Tibial nerve (tissue), 4 donors: ENCODE measurements at places on chromosomes 13 and 19. TPM values are rescaled to one million over a fixed set of nuclear protein-coding genes. Genes with fewer than 3 reads are reported as not detected.

GRCh38 chr13:33617055-33617454 is 200.9 kb upstream of the RFC3 start:
- H3K4me1 ChIP-seq, result no peaks in the 10 kb centered on the region
- no peak for DNase-seq
- H3K27ac ChIP-seq, result no peak overlapping the region
- no peak overlapping the region for H3K4me3 ChIP-seq

DNA sequence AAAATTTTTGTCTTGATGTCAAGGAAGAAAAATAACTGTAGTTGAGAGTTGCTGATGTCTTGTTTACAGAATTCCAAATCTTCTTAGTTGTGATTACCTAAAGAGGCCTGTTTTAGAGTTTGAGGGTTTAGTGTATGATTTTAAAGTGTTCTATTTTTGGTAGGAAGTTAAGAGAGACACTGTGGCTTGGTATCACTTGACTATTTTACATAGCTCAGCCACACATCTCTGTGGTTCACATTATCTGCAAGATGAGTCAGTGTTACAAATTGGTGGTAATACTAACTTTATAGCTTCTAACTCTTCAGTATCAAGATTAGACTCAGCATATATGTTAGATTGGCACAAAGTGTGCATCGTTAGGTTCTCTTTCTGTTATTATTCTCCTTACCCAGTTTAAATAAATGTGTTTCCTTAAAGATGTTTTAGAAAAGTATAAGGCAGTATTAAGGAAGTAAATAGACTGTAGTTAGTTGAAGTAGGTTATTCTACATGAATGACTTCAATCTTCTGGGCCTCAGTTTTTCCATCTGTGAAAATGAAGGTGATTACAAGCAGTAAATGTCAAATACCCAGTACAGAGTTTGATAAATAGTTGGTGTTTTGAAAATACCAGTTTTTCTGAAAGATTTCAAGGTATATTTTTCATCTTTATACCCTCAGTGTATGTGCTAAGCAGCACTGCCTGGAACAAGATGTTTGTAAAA is 33.4 kb downstream of the COG6 start:
- H3K27ac ChIP-seq, result no peak overlapping the region
- H3K4me1 ChIP-seq, result no peaks in the 10 kb centered on the region
- no peak for DNase-seq
- no peak overlapping the region for H3K4me3 ChIP-seq
- no peaks in the 10 kb centered on the region for H3K27me3 ChIP-seq

GRCh38 chr13:50535050-50535449 is 308.4 kb downstream of the DLEU7 start:
- H3K4me1 ChIP-seq, result peaks cover 6% of the 10 kb centered on the region
- H3K36me3 ChIP-seq, result no peaks in the 10 kb centered on the region
- no peak overlapping the region for H3K4me3 ChIP-seq

- no peaks in the 10 kb centered on the region for H3K4me1 ChIP-seq
- peak; percentile 89 for DNase-seq
- H3K36me3 ChIP-seq, result no peaks in the 10 kb centered on the region
- H3K27ac ChIP-seq, result no peak overlapping the region
These were observed 41.7 kb upstream of the CEACAM20 start for GRCh38 chr19:44570984-44571684.

- H3K27me3 ChIP-seq, result no peaks in the 10 kb centered on the region
- DNase-seq, result no peak
- no peaks in the 10 kb centered on the region for H3K36me3 ChIP-seq
- H3K4me3 ChIP-seq, result no peak overlapping the region
- no peaks in the 10 kb centered on the region for H3K4me1 ChIP-seq
These were observed 182.1 kb downstream of the PCDH17 start for GRCh38 chr13:57813651-57814050.

GRCh38 chr13:98273824-98274742 is 97.0 kb upstream of the RNF113B start:
- no peak overlapping the region for H3K27ac ChIP-seq
- H3K27me3 ChIP-seq, result no peaks in the 10 kb centered on the region
- H3K4me1 ChIP-seq, result peaks cover 13% of the 10 kb centered on the region
- H3K4me3 ChIP-seq, result no peak overlapping the region
- no peaks in the 10 kb centered on the region for H3K36me3 ChIP-seq

Gene ZNF428
- total RNA-seq, result 38.1 TPM

DNA sequence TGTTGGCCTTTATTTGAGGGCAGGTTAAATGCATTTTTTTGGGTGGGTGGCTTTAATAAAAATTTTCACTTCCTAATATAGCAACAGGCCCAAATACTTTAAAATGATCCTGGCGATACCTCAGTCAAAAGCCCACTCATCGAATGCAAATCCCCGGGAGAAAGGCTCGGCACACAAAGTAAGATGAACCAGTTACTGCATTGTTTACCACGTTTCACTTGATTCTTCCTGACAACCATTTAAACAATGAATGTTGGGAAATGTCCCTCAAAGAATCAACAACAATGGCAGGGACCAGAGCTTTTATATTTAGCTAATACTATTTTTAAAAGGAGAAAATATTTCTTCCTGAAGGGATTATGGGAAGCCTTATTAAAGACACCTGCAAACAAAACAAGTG is 187.7 kb downstream of the ABCC4 start:
- no peak for DNase-seq
- no peak overlapping the region for H3K27ac ChIP-seq
- no peak overlapping the region for H3K4me3 ChIP-seq
- no peaks in the 10 kb centered on the region for H3K36me3 ChIP-seq

DNA sequence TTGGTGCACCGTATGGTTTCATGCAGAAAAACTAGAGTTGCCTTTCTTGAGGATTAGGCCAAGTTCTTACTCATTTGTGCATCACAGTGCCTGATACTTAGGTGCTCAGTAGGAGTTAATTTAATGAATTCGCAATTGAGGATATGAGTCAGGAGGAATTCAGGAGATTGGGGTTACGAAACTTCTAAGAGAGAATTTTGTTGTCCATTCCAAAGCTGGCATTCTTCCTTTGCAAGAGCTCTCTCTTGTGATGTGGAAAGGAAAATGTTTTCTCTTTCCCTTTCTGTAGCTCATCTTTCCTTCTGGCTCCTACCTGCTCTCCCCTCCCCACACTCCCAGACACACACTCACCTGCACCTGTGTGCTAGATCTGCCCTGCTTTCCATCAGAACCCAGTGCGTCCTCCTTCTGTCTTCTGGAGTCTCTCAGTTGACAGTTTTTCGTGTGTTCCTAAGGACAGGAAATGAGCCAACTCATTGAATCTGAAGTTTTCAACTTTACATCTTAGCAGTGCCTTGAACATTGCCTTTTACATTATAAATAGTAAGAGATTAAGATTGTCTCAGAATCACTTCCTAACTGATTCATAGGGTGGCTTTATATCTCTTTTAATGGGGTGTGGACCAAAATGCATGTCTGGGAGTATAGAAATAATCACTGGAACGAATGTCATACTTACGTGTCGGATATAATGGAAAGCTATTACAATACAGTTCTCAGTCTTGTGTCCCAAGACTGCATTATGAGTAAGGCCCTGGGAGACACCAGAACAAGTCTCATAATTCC is 19.7 kb upstream of the ERCC5 start:
- H3K4me1 ChIP-seq, result no peaks in the 10 kb centered on the region
- no peak for DNase-seq
- no peaks in the 10 kb centered on the region for H3K27me3 ChIP-seq
- no peak overlapping the region for H3K27ac ChIP-seq
- H3K4me3 ChIP-seq, result no peak overlapping the region
- H3K36me3 ChIP-seq, result peaks cover 73% of the 10 kb centered on the region

DNA sequence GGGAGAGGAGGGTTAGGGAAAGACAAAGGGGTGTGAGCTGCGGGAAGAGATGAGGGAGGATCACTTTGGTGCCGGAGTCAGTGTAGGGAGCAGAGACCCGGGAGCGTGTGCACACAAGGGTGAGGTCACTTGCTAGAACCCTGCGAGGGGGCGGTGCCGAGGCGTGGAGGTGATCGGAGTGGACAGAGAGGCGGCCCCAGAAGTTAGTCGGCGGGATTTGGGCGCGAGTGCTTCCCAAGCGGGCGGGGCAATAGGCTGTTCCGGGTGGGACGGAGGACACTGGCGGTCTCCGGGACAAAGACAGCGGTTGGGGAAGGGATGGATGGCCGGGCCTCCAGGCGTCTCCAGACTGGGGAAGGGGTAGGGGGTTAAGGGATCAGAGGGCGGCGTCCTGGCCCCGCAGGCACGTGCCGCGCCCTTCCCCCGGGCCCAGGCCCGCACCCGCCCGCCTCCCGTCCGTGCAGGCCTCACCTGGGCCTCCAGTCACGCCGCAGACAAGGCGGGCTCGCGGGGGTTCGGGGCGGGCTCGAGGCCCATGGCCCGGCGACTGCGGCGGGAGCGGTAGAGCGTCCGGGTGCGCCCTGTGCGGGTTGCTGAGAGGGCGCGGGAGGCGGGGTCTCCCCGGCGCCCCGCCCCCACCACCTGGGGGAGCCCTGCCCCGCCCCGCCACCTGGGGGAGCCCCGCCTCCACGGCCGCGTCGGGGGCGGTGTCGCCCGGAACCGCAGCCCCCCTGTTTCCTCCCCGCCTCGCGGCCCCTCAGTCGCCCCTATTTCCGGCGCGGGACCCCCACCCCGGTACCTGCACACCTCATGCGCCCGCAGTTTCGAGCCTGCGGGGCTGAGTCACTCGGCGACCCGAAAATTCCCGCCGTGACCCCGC is at the start of gene LPAR2:
LPAR2 (minus strand) TSS at position 600 of the 880 bp plus-strand sequence. CDS start 945 bp downstream, outside the sequence.
- H3K27me3 ChIP-seq, result peaks cover 12% of the 10 kb centered on the region
- H3K4me3 ChIP-seq, result peak within 1 kb of the TSS; percentile 41
- no peaks in the 10 kb centered on the region for H3K4me1 ChIP-seq
- DNase-seq, result no peak

Gene CIRBP
- 640 TPM for total RNA-seq

Gene APLP1
- total RNA-seq, result 11.6 TPM

Gene SLC7A10
- total RNA-seq, result 10.7 TPM

Gene C3
- 724 TPM for total RNA-seq

DNA sequence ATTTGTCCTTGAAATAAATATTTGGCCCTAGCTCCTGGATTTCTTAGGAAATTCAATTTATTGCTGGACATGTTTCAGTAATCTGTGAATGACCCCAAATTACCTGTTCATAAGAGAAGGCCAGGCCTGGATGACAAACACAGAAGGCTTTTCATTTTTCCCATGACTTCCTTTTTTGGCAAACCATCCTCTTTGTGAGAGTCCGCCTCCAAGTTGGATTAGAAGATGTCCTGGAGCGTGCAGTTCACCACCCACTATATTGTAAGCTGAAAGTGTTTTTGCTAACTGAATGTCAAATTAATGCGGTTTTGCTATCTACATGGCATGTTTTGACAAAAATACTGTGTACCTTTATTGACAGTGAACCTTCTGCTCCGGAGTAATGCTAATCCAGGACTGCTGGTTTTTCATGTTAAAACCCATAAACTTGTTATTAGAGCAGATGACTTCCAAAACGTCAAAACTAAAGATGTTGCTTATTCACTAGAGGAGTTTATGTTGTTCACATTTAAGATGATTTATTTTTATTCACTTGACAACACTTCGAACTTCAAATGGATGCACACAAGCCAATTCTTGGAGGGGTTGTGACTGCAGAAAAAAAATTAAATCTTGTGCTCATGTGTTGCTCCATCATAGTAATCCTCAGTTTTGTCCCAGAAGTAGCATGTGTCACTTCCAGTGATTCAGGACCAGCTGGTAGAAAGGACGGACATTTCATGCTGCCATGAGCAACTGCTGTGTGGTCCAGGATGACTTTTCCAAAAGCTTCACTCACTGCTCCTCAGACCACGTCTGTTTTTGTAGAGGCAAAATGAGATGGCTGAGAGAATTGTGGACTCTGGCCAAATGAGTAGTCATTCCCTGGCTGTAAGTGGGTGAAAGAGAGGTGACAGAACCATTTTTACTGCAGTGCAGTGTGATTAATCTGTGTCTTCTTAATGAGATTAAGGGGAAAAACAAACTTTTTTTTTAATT is 71.0 kb downstream of the ITGBL1 start:
- DNase-seq, result no peak
- H3K36me3 ChIP-seq, result no peaks in the 10 kb centered on the region
- H3K4me3 ChIP-seq, result no peak overlapping the region
- peak overlapping the region; percentile 47 for H3K27ac ChIP-seq
- H3K4me1 ChIP-seq, result no peaks in the 10 kb centered on the region

GRCh38 chr13:50421473-50422130 is 406.4 kb downstream of the KCNRG start:
- H3K27me3 ChIP-seq, result no peaks in the 10 kb centered on the region
- no peak for DNase-seq
- H3K4me3 ChIP-seq, result no peak overlapping the region

- no peaks in the 10 kb centered on the region for H3K36me3 ChIP-seq
- no peak overlapping the region for H3K27ac ChIP-seq
- H3K4me3 ChIP-seq, result no peak overlapping the region
- H3K4me1 ChIP-seq, result no peaks in the 10 kb centered on the region
These were observed 363.4 kb upstream of the SPRY2 start for GRCh38 chr13:80704369-80704768.

Gene CD33
- total RNA-seq, result 2.9 TPM

Gene ZNF471
- total RNA-seq, result 11.4 TPM

DNA sequence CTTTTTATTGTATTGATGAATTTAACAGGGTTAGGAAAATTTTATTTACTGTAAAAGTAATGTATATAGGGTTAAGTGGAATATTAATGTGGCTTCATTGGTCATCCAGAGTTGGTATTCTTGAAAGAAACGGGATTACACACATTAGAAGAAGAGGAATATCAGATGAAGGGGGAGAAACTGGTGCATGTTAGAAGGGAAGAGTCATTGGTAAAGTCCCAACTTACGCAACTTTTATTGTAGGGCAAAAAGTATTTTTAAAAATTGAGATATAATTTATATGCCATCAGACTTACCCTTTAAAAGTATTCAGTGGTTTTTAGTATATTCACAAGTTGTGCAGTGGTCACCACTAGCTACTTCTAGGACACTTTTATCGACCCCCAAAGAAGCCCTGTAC is 47.3 kb downstream of the DNAJC3 start:
- H3K36me3 ChIP-seq, result peaks cover 21% of the 10 kb centered on the region
- DNase-seq, result no peak
- no peak overlapping the region for H3K27ac ChIP-seq
- no peaks in the 10 kb centered on the region for H3K4me1 ChIP-seq
- no peaks in the 10 kb centered on the region for H3K27me3 ChIP-seq
- H3K4me3 ChIP-seq, result no peak overlapping the region

GRCh38 chr19:19406878-19407632 is 1.6 kb downstream of the GATAD2A start:
- peaks cover 21% of the 10 kb centered on the region for H3K4me1 ChIP-seq
- no peaks in the 10 kb centered on the region for H3K36me3 ChIP-seq
- H3K4me3 ChIP-seq, result peak overlapping the region; percentile 98
- no peak for DNase-seq

Gene SULT2B1
- not detected for total RNA-seq

Gene ZNF665
- total RNA-seq, result 19.6 TPM

GRCh38 chr13:21833921-21834320 is 163.0 kb downstream of the FGF9 start:
- DNase-seq, result no peak
- no peaks in the 10 kb centered on the region for H3K36me3 ChIP-seq
- no peak overlapping the region for H3K4me3 ChIP-seq
- no peaks in the 10 kb centered on the region for H3K27me3 ChIP-seq
- H3K4me1 ChIP-seq, result no peaks in the 10 kb centered on the region

- H3K4me1 ChIP-seq, result peaks cover 28% of the 10 kb centered on the region
- H3K36me3 ChIP-seq, result no peaks in the 10 kb centered on the region
- no peaks in the 10 kb centered on the region for H3K27me3 ChIP-seq
- H3K27ac ChIP-seq, result no peak overlapping the region
- no peak overlapping the region for H3K4me3 ChIP-seq
These were observed 16.2 kb downstream of the MYCBP2 start for GRCh38 chr13:77310579-77311279.
